OCI-M1 (cell line): ENCODE measurements at places on chromosomes 3 and 15.

DNA sequence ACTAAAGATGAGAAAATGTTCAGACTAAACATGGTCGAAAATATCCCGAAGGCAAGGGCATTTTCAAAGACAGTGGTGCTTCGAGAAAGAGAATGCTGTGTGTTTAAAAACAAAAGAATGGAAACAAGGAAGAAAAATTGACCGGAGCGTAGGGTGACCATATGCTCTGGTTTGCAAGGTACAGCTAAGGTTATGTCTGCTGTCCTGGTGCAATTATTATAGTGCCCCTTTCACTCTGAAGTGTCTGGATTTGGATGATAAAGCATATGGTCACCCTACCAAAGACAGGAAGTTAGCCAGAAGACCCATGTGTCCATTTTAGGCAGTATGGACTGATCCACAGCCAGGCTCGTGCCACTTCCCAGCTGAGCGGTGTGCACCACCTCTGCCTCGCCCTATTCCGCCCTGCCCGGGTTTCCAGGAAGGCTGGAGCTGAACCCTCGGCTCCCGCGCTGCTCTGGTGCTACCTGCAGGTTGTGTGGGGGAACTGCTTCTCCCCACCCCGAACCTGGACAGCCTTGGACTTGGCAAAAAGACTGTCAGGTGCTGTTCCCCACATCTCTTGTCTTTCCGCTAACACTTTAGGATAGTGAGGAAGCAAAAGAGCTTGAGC lies 25.2 kb downstream of the GOLGA6D start:
- peak; percentile 83 for DNase-seq

- DNase-seq: peak; percentile 4
These were observed 534.9 kb upstream of the ARRDC4 start for GRCh38 chr15:97425596-97425995.

GRCh38 chr3:161925749-161926360 lies 429.2 kb downstream of the OTOL1 start:
- peak; percentile 31 for DNase-seq

- peak; percentile 81 for DNase-seq
These were observed 17.2 kb downstream of the MYL3 start for GRCh38 chr3:46845860-46846623.

DNA sequence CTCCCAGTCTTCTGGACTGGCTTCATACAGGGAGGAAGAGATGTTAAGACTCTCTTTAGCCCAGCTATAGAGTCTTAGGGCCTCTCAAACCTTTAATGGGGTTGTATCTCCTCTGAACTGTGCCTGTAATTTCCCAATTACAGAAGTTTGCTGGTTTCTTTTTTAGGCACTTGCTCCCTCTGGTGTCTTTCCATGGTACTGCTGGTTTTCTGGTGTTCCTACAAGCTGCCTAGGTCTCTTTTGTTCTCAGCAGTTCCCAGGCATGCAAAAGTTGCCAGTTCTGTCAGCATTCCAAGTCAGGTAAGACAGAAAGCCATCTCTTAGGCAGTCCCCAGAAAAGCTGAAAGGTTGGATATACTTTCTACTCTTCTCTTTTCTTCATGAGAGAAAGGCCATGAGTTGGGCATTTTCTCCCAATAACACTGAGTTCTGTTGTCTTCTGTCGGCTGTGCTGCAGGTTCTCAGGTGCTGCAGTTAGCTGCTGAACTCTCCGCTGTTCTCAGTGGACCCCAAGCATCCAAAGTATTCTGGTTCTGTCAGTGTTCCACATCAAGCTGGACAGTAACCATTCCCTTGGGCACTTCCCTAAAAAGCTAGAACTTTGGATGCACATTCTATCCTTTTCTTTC lies 54.4 kb upstream of the EHHADH start:
- DNase-seq: peak; percentile 84

- DNase-seq: no peak
These were observed 1.7 kb downstream of the LRRC2 start for GRCh38 chr3:46564190-46565021.

DNA sequence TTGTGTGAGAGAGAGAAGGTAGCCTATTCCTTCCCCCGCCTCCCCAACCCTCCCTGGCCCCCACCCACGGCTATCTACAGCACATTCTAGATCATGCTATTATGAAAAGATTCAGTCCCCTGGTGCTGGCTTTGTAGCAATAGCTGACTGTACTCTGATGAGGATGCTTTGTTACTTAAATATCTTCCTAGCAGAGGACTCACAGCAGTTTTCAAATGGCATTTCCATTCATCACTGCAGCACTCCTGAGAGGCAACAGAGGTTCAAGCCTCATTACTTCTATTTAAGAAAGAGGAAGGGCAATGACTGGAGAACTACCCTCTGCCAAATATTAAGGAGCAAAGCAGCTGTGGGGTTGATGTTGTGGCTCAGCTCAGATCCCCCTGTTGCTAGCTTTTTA lies 61.0 kb downstream of the LRRN1 start:
- no peak for DNase-seq

DNA sequence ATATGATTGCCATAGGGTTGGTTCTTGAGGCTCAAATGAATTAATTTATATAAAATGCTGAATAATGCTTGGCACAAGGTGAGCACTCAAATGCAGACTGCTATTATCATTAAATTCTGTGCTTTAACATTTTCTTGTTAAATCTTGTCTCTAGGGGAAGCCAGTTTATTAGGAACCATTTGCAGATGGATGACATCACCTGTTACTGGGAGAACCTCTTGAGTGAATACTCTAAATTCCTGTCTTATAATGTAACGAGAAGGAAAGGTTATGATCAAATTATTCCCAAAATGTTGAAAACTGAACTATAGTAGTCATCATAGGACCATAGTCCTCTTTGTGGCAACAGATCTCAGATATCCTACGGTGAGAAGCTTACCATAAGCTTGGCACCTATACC lies 6.2 kb upstream of the TIMMDC1 start:
- no peak for DNase-seq

- DNase-seq: peak; percentile 1
These were observed 2.9 kb downstream of the NPAP1 start for GRCh38 chr15:24678485-24678884.

GRCh38 chr3:169283951-169284350 lies 379.6 kb downstream of the MECOM start:
- no peak for DNase-seq

- DNase-seq: no peak
These were observed 123.5 kb downstream of the DLG1 start for GRCh38 chr3:197174927-197175326.

- DNase-seq: peak; percentile 71
These were observed 45.8 kb upstream of the TRA2B start for GRCh38 chr3:185983495-185984141.

DNA sequence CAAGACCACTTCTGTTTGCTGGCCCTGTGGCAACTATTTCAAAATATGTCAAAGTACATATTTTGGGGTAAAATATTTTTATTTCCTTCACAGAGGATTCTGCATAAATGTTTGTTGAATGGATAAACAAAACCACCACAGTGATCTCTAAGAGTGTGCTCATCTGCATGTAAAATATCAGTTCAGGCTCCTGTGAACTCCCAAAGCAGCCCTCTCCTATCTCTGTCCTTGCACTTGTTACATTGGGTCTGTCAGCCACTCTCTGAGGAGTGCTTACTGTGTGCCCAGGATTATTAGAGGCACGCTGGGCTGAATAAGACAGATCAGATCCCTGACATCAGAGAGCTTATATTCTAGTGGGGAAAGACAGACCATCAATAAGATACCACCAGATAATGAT lies 27.1 kb downstream of the IQCH start:
- DNase-seq: no peak

DNA sequence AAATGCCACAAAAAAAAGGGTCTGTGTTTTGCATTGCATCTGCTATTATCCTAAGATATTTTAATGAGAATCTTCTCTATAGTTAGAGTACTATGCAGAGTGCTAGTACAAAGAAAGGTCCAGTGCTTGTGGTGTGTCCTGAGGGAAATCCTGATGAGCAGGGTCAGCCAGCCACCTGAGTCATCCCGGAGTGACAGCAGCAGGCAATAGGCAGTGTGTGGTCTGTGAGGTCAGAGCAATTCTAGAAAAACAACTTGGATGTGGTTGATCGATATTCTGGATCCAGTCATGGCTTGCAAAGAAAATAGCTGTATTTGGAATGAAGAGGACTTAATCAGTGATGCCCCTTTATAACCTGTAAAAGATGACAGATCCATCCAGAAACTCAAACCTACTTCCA lies 119.2 kb downstream of the CTNNB1 start:
- DNase-seq: no peak

GRCh38 chr15:58732625-58733363 lies 16.7 kb downstream of the ADAM10 start:
- peak; percentile 49 for DNase-seq

DNA sequence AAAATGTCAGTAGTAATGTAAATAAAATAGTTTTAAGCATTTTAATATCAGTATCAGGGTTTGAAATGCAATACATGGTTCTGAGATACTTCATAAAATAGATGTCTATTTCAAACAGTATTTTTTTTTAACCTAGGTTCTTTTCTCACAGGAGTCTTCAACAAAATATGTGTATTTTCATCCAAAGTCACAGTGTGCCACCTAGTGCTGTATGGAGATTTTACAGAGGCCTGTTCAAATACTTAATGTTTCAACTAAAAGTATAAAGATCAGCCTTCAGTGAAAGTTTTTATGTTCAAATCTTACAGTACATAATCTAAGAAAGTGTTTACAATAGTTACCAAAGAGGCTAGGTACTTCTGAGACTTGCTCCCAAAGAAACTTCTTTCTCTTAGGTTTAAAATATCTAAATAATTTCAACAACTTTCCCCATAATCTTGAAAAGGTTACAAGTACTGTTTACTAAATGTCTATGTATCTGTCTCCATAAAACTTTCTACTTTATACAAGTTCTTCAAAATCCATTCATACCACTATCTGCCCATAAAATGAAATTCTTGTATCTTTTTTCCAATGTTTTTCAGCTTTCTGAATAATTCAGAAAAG lies 38.3 kb downstream of the SCAPER start:
- peak; percentile 57 for DNase-seq

DNA sequence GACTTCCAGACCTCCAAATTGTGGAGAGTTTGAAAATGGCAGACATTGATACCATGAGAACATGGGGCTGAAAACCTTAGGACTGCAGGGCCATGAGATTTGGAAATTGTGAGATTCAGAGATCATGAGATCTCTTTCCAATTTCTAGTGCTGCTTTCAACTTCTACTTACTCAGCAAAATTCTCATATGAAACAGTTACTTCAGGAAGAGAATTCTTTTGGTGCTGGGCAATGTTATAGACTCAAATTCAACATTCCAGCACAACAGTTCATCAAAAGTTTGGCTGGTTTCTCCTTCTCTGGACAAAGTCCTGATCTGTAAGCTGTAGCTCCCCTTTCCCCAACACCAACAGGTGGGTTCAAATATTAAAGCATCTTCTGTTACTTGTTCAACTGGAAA lies 506.9 kb upstream of the NECTIN3 start:
- DNase-seq: no peak

GRCh38 chr3:18238332-18238731 lies 186.8 kb downstream of the SATB1 start:
- no peak for DNase-seq

GRCh38 chr15:52518487-52519371 lies 10.0 kb downstream of the MYO5A start:
- peak; percentile 7 for DNase-seq

DNA sequence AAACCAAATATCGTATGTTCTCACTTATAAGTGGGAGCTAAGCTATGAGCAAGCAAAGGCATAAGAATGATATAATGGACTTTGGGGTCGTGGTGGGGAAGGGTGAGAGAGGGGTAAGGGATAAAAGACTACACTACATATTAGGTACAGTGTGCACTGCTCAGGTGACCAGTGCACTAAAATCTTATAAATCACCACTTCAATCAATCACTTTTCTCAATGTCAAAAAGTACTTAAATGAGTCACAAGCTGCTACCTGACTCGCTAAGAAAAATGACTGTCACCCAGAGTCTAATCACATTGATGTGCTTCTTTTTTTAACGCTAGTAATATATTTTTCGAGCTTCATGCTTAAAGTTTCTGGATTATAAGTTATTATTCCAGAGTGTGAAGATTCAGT lies 95.5 kb downstream of the CBLB start:
- DNase-seq: no peak

DNA sequence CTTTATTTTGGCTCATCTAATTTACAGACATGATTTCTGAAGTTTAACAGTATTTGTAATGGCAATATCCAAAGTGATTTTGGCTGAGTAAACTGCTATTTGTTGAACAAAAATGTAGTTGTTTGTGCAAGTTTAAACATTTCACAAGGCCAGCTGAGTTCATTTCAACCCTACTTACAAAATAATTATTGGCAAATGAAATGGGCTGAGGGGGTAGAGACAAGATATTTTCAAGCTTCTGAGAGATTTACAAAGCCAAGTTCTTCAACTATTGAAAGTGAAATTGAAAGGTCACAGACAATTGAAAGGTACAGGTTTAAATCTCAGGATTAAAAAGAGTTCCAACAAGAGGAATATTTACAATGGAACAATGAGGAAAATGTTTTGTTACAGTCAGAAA lies 77.1 kb downstream of the DUT start:
- no peak for DNase-seq

- no peak for DNase-seq
These were observed 76.0 kb upstream of the NECTIN3 start for GRCh38 chr3:110995461-110996231.

DNA sequence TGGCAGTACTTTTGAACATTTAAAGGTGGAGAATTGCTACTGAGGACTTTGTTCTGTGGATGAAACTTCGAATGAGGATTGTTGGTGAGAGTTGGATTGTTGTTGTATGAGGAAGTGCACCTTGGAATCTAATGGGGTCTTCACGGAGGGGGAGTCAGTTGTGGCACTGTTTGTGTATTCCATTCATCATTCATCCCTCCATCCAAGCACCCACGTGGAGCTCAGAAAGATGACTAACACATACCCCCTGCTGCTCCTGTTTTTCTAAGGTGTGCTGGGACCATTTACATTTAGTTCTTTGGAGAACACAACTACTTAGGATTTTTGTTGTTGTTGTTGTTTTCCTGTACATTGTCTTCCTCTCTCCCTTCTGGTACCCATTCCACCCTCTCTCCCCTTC lies 122.6 kb downstream of the IGF1R start:
- no peak for DNase-seq

- no peak for DNase-seq
These were observed 39.1 kb downstream of the MYO9A start for GRCh38 chr15:72078887-72079286.

DNA sequence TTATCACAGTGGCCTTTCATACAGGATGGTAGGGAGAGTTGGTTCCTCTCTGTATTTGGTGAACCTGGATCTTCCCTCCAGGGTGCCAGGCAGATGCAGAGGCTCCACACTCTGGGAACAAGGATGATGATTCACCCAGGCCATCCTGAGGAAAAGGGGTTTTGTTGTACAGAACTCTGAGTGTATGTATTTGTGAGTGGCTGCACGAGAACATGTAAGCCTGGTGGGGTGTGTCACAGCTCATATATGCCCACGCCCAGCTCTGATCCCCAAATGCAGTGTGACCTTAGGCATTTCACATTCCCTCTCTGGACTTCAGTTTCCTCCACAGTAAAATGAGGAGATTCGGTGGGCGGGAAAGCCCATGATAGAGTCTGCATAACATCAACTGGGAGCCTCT lies 11.6 kb upstream of the CILP start:
- DNase-seq: no peak

- no peak for DNase-seq
These were observed 20.3 kb upstream of the EPB42 start for GRCh38 chr15:43241100-43241499.

- no peak for DNase-seq
These were observed 32.4 kb downstream of the CHSY1 start for GRCh38 chr15:101219441-101219840.

GRCh38 chr3:156339491-156339890 lies 215.4 kb downstream of the SSR3 start:
- no peak for DNase-seq

- DNase-seq: no peak
These were observed 376.5 kb downstream of the MECOM start for GRCh38 chr3:169286992-169287391.

GRCh38 chr3:134060561-134061385 lies 31.0 kb upstream of the SLCO2A1 start:
- DNase-seq: no peak
